ENCODE measurements at places on chromosomes 2 and 18. TPM values are rescaled to one million over a fixed set of nuclear protein-coding genes. Genes with fewer than 3 reads are reported as not detected.

DNA sequence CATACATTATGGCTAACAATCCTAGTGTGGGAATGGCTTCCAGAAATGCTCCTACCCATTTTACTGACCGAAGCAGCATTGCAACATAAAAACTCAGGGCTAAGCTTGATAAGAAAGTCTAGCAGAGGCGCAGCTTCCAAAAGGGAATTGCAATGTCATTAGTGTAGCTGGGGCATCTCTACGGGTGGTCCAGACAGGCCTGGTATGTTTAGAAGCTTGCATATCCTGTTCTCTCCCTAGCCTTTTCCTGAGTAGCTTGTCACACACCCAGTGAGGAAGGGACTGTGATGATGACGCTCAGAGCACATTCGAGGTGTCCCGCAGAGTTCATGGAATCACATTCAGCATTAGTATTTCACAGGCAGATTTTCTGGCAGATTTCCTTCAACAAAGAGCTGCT is 38.0 kb upstream of the COL5A2 start:
- no peak for DNase-seq

GRCh38 chr2:232776435-232776834 is at the start of gene KCNJ13:
TSS of gene KCNJ13 (minus strand) at chr2:232776565. CDS start at chr2:232771362, 5,203 bp downstream.
- no peak for DNase-seq

DNA sequence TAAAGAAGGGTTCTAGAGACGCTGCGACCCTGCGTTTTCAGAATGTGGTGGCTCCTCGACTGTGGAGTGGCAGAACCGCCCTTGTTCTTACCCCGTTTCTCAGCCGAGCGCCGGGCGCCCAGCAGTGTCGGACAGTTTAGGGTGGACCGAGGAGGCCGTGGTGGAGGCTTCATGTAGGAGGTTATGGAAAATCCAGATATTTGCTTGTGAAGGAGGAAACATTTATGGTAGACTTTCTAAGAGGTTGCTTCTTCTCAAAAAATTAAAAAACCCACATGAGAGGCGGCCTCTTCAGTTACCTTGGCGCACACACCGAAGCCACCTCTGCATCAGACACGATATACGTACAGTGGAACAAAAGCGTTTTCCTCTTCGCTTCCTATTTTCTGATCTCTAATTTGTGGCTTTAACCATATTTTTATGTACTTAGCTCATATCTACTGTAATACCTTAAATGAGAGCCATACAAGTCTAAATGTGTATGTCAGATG is 120.8 kb downstream of the NFATC1 start:
- no peak for DNase-seq

Gene CARF
- total RNA-seq = 7.8 TPM

Gene CYP27C1
- 10.1 TPM for total RNA-seq

Gene TMEM182
- 7.9 TPM for total RNA-seq

Gene OTOS
- total RNA-seq = not detected

Gene PMAIP1
- total RNA-seq = 4.6 TPM

Gene UGT1A1
- not detected for total RNA-seq

DNA sequence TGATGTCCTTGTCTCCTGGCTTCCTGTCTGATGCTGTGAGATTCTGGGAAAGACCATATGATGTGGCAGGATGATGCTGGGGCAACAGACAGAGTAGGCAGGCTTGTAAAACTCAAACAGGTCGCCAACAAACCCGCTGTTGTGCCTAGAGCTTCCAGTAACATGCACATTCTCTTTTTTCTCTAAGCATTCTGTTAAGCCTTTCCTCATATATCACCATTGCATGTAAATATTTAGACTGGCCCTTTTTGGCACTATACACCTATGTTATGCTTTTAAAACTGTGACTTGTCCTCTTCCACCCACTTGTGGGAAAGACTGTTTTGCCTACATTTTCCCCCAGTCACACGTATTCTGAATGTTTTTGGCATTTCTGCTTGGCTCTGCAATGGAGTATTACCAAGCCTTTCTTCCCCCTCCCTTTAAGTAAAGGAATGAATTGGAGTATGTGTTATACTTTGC is 250.4 kb upstream of the TANK start:
- DNase-seq = no peak

DNA sequence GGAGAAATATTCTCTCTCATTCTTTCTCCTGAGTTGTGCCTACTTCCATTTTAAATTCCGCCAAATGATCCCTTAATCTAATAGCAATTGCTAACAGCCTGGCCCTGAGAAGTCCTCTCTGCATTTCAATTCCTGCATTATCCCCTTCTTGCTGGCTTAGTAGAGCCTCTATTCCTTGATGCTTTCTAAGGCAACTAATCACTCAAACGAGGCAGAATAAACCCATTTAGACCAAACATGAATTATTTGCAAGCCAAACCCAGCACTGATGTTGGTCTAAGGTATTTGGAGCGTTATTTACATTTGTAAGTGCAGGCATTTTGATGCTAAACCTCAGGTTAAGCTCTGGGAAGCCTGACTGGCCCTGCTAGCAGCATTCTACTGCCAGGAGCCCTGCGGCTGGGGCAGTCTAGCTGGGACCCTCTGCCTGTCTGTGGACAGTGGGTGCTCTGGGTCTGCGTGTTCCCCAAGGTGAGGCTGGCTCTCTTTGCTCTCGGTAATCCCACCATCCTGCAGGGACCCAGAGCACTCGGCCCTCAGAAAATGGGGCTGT is 173.1 kb upstream of the HS6ST1 start:
- no peak for DNase-seq

GRCh38 chr2:79432731-79433146 is 80.1 kb upstream of the CTNNA2 start:
- no peak for DNase-seq

- no peak for DNase-seq
Observed at GRCh38 chr2:69469784-69470183, 32.5 kb upstream of the NFU1 start.

- no peak for DNase-seq
Observed at GRCh38 chr2:20568501-20569463, 82.1 kb downstream of the HS1BP3 start.

Gene UGT1A4
- not detected for total RNA-seq

DNA sequence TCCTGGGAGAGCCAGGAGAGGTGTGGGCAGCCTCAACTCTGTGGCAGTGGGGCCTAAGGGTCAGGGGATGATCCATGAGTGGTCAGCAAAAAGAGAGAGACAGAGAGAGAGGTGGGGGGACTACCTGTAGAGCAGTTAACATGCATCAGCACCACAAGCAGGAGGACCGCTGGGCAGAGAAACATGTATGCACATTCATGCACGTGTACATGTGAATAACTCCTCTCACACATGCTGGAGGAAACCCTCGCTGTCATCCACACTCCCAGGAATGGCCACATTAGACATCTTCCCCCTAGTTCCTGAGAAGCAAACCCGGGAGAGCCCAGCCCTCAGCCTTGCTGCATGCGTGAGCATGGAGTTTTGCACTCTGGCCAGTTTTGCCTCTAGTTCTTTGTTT is 166.1 kb downstream of the SMAD7 start:
- no peak for DNase-seq

Gene ASB18
- not detected for total RNA-seq

DNA sequence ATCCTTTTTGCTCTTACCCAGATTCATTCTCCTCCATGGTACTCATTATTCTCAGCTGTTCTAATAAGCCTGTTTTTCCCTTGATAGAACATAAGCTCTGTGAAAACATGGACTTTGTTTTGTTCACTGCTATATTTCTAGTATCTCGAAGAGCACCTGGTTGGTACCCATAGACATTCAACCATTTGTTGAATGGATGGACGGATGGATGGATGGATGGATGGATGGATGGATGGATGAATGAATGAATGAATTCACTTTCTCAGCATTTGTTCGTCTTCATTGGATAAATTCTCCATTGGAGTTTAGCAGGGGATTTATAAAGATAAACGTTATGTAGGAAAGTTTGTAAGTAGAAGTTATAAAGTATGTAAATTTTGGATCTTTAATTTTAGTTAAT is 2.9 kb downstream of the FAM171B start:
- no peak for DNase-seq

- no peak for DNase-seq
Observed at GRCh38 chr2:34899079-34899478, 1300.0 kb upstream of the FAM98A start.

GRCh38 chr2:98050070-98050469 is 36.9 kb upstream of the VWA3B start:
- no peak for DNase-seq
